ENCODE measurements at places on chromosomes 7 and 10. TPM values are rescaled to one million over a fixed set of nuclear protein-coding genes. Genes with fewer than 3 reads are reported as not detected.

The TMEM130 gene
- 5.7 TPM for total RNA-seq

The MMP21 gene
- 0.31 TPM for total RNA-seq

The GDF2 gene
- not detected for total RNA-seq

The MEIG1 gene
- not detected for total RNA-seq

The SPAG6 gene
- 0.31 TPM for total RNA-seq

The SP8 gene
- total RNA-seq: not detected

The PRKAR2B gene
- total RNA-seq: 17.8 TPM

The MBLAC1 gene
- total RNA-seq: 2.5 TPM

The ZPBP gene
- not detected for total RNA-seq

The EBF3 gene
- total RNA-seq: 38.9 TPM

The ENKUR gene
- 0.09 TPM for total RNA-seq

The TMEM196 gene
- not detected for total RNA-seq

The CCDC172 gene
- not detected for total RNA-seq

GRCh38 chr10:109956454-109957091 lies 33.3 kb upstream of the XPNPEP1 start:
- DNase-seq: no peak

DNA sequence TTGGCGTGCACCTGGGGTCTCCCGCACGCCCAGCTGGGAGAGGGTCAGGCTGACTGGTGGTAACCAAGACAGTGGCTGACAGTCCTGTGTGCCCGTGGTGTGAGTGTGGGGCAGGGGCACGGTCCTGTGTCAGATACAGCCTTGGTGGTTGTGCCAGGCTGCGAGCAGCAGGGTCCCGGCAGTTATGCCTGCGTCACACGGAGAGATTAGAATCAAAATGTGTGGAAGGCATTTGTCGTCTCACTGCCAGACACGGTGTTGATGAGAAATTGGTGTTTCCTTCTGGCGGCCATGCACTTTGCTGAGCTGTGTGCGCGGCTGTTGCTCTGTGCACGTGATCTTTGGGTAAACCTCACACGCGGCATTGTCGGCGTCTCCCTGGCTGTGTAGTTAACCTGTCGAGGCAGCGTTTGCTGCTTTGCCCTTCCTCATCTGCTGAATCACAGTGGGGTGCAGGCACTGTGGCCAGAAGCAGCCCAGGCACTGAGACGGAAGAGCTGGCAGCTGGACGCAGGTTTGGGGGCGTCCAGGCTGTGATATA lies 87.7 kb downstream of the NKX6-2 start:
- peak; percentile 52 for DNase-seq

GRCh38 chr10:77111611-77112550 lies 525.7 kb downstream of the KCNMA1 start:
- no peak for DNase-seq

GRCh38 chr10:26909753-26910152 lies 49.0 kb upstream of the ABI1 start:
- DNase-seq: no peak

- no peak for DNase-seq
Observed at GRCh38 chr10:69851306-69851705, 49.6 kb downstream of the COL13A1 start.

DNA sequence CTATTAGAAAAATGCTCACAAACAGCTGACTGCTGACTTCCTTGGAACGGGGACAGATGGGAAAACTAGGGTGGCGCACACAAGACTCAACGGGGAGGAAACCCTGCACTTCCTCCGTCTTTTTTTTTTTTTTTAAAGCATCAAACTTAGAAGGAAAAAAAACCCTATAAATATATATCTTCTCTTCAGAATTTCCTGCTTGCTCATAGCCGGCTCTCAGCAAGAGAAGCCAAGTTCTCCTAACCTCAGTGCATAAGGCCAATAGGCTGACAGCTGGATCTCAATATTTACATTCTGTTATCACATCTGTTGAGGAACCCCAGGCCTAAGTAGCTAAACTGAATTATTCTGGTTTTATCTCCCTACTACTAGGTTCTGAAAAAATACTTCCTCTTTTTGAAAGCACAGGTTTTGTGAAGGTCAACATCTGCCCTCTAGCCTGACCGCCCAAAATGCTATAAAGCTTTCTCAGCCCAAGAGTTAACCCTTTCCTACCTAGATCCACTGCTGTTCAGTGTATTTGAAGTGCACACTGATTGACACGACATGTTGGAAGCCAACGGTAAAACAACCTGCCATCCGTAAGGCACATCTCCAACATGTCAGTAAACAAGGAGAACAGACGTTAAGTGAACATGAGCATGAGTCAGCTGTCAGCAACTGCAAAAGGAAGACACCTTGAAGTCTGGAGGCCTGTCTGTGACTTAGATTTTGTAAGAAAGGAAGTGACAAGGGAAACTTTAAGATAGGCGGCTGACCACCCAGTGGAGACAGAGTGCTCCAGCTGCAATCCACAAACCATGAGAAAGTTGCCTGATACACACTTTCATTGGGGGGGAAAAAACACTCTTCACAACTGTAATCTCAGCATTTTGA lies 83.8 kb downstream of the EBLN1 start:
- no peak for DNase-seq

- no peak for DNase-seq
Observed at GRCh38 chr7:44313016-44313415, 12.4 kb downstream of the CAMK2B start.

- DNase-seq: no peak
Observed at GRCh38 chr7:82057476-82057875, 287.6 kb upstream of the HGF start.

GRCh38 chr7:142355328-142355727 lies 97.5 kb upstream of the PRSS58 start:
- DNase-seq: no peak

DNA sequence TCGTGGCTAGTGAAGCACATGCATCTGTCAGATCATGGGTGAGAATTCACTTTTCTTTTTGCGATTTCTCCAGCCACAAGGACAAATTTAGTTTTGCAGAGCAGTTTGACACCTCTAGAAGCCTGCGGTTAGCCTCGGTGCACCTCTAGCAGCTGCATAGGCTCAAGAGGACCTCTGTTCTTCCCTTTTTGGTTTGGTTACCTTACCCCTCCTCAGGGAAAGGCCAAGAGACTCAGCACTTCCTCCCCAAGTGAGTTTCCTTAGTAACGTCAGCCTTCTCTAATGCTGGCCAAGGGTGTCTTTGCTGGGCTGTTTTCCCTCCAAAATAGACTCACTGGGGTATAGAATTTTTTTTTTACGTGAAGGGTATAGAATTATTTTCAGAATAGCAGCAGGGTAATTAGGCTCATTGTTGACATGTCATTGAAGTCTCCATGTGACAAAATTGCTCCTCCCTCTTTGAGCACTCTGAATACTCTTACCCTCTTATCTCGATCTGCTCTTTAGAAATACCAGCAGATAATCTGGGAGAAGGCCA lies 97.8 kb downstream of the AUTS2 start:
- no peak for DNase-seq

- no peak for DNase-seq
Observed at GRCh38 chr10:4947039-4947634, 16.1 kb upstream of the AKR1C1 start.

- DNase-seq: no peak
Observed at GRCh38 chr7:105815576-105815975, 60.8 kb downstream of the ATXN7L1 start.

DNA sequence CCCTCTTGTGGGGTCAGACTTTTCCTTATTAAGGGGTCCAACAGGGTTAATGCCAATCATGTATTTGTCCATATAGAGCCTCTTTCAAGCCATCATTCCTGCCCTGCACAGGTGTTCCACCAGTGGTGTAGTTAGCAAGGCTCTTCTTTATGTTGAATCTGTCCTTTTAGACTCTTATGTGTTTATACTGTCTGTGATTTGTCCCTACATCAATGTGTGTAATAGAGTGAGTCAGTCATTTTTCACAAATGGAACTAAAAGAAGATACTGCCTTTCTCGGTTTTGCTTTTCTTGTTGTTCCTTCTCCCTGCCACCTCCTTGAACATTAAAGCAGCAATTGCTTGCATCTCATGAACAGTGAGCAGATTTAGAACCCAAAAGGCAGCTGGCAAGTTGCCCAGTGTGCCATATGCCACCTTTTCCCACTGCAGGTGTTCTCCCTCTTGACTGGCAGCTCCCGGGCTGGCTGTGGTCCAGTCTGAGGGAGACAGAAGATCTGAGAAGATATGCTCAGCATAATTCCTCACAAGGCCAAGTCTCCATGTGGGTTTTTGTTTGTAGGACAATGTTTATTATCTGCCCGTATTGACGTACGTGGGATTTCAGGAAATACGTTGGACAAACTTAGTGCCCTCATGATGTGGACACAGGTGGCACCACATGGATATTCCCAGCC lies 154.1 kb downstream of the LHFPL3 start:
- DNase-seq: no peak

DNA sequence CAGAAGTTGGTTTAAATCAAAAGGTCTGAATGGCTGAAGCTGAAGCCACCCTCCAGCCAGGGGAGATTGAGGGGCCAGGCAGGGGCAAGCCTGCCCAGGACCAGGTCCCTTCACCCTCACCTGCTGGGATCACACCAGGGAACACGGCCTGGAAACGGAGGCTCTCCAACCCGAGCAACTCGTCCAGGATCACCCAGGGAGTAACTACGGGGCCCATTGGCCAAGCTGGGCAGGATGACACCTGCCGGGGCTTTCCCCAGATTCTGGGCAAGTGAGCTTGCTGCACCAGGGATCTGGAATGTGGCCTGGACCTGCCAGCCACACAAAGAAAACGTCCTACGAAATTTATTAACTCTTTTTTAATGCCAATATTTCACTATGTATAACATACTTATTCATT lies 30.4 kb upstream of the PPP2R2D start:
- no peak for DNase-seq

- DNase-seq: no peak
Observed at GRCh38 chr7:30977896-30978564, 14.3 kb downstream of the GHRHR start.

DNA sequence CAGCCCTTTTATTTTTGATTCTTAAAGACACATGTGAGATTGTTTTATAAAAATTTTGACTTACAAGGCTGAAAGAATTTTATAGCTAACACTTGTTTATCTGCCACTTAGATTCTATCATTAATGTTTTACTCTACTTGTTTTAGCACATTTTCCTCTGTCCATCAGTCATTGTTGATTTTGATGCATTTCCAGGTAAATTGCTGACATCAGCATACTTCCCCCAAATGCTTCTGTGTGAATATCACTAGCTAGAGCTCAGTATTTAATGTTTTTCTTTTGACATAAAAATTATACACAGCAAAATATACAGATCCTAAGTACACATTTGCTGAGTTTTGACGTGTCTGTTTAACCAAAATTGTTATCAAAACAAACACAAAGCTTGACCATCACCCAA lies 43.0 kb downstream of the INPP5A start:
- DNase-seq: no peak

DNA sequence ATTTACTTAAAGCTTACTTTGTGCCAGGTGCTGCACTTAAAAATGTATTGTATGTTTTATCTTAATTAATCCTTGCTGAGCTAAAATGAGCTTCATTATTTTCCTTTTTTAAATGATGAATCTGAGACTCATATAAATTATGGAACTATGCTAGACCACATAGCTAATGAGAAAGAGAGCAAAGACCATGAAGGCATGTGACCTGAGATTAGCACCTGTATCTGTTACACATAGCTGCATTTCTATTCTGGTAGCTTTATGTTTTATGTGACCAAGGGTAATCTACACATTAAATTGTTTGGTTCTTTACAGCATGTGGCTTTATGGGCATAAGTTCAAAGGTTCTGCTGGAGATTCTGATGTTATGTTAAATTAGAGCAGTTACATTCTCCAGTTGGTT lies 839.1 kb upstream of the SORCS1 start:
- DNase-seq: no peak

GRCh38 chr7:121697731-121698316 lies 175.1 kb upstream of the PTPRZ1 start:
- DNase-seq: no peak

DNA sequence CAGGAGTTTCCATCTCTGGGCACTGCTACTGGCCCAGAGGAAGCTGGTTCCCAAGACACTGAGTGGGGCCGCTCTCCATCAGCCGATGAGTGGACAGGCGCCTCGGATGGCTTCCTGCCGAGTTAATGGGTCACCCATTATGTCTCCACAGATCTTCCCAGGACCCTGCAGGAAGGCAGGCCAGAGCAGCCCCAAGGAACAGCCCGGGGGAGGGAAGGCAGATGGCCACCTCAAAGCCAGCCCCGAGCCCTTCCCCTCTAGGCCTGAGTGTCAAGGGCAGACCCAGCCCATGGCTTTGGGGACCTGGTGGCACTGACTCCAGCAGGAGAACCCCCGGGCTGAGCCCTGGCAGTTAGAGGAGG lies 3.4 kb upstream of the LFNG start:
- no peak for DNase-seq

- DNase-seq: no peak
Observed at GRCh38 chr7:17207220-17207619, 91.2 kb upstream of the AHR start.

DNA sequence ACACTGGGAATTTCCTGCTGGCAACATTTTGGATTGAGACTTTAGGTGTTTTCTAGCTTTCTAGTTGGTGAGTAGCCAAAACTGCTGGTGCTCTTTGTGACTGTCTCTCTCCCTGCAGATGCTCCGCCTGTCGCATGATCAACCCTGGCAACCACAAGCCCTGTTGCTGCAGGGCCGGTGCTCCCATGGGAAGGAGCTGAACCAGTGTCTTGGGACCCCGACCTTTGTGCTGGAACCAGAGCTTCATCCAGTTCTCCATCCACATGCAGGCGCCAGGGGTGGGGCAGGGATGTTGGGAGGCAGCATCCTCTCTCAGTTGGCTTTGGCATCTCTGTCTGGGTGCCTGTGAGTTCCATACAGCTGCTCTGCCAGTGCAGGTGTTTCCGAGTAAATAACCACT lies 306.2 kb upstream of the MKI67 start:
- DNase-seq: no peak
